ENCODE measurements at places on chromosomes 11 and 22.

- no peak for DNase-seq
These were observed 454.9 kb upstream of the CADM1 start for GRCh38 chr11:115959081-115959486.

DNA sequence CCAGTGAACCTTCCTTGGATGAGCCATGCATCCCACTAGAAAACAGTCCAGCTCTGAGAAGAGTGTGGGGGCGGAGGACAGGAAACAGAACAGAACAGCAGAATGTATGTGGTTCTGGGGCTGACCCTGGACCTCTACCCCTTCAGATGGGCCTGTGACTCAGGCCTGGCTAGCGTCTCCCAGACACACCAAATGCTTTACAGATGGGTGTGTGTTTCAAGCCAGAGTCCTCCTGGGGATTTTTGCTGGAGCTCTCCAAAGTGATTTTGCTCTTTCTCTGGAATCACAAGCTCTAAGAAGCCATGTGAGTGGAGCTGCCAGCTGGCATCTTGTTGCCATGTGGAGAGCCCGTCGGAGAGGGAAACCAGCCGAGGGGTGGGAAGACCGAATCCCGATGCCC lies 13.2 kb upstream of the C1QTNF4 start:
- DNase-seq: no peak

GRCh38 chr11:69513663-69514224 lies 32.3 kb downstream of the LINC01488 start:
- DNase-seq: no peak

DNA sequence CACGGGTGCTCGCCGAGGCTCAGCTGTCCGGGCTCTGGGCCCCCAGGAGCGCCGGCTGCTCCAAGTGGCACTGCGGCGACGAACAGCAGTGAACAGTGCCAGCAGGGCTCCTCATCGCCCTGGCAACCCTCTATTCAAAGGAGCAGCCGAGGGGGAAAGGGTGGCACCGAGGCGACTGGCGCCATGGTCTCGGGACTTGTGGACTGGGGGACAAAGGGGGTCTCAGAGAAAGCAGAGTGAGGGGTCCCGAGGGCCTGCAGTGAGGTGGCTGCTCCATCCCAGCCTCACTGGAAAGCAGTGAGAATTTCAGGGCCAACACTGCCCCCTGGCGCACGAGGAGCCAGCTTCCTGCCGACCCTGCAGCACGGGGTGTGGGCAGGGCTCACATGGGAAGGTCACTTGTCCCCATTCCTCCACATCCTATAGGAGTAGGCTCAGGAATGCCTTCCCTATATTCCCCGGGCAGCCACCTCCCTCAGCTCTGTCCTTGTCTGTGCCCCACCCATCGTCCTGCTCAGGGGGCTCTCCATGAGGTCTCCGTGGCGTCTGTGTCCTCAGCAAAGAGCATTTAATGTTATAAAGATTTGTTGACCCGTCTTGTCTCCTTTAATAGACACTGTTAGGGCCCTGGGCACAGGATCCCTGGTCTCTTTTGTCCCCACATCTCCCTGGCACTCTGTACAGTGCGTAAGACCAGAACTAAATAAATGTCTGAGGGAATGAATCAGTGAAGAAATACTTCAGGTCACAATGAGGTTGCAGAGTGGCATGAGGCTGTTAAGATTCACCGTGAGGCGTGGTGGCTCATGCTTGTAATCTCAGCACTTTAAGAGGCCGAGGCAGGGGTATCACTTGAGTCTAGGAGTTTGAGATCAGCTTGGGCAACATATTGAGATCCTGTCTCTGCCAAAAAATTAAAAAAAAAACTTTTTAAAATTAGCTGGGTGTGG lies 26.4 kb downstream of the LRFN4 start:
- DNase-seq: peak; percentile 52

DNA sequence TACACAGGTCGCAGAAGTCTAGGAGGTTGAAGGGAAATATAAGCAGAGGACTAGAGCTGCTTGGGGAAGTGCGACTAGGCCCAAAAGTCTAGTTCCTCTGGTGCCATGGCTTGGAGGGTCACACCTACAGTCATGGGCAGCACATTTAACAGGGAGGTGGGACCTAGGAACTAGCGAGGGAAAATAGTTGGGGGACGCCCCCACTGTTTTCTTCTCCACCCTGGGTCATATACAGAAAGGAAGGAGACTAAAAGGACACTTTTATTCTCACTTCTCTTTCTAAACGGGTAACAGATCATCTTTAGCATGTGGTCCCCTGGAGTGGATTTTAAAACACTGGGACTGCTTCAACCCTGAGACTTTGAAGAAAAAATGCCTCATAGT lies 16.6 kb downstream of the APIP start:
- DNase-seq: no peak

GRCh38 chr11:68282141-68282860 lies 10.5 kb upstream of the C11orf24 start:
- no peak for DNase-seq

- DNase-seq: no peak
These were observed 23.2 kb downstream of the NEAT1 start for GRCh38 chr11:65445604-65446445.

GRCh38 chr11:112902361-112903011 lies 58.7 kb upstream of the NCAM1 start:
- no peak for DNase-seq

Measured in activated CD8-positive, alpha-beta memory T cell treated with anti-CD3 and anti-CD28 coated beads for 1 hour (primary cell).